ENCODE measurements at places on chromosomes 16 and 17. TPM values are rescaled to one million over a fixed set of nuclear protein-coding genes. Genes with fewer than 3 reads are reported as not detected.

The CHD9NB gene
- 10.7 TPM for total RNA-seq

The UBALD2 gene
- total RNA-seq = 52.7 TPM

The CES4A gene
- total RNA-seq = 9.3 TPM

- DNase-seq = no peak
Observed at GRCh38 chr16:57257455-57258070, 12.5 kb downstream of the ARL2BP start.

GRCh38 chr16:47460359-47460710, 528 bp downstream of the ITFG1 start:
- DNase-seq = peak; percentile 2

- DNase-seq = no peak
Observed at GRCh38 chr16:56684926-56685590, 2.8 kb downstream of the MT1X start.
